ENCODE measurements at places on chromosomes 5 and 9.

DNA sequence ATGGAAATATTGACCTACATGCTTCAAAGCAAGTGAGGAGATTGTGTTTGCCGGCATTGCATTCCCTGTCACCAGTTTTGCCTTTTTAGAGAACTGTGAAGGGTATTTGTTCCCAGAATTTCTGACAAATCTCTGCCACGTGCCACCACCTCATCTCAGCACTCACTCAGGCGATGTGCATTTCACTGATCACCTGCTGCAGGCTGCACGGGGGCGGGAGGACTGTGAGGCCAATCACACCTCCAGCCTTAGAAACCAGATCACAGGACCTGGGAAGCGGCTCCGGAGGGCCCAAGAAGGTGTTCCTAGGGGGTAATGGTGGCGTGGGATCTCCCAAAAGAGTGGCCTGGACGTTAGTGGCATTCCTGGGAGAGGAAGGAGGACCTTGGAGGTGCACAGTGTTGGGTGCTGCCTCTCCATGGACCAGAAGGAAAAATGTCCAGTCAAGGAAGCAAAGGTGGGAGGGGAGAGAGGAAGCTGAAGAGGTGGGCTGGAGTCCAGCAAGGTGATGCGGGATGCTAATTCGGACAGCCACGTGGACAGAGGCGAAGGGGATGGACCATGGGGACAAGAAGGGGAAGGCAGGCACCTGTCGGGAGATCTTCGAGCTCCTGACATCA, 63.6 kb upstream of the OLFM1 start:
- DNase-seq: no peak

GRCh38 chr5:172219296-172219695, 25.3 kb downstream of the EFCAB9 start:
- DNase-seq: no peak

DNA sequence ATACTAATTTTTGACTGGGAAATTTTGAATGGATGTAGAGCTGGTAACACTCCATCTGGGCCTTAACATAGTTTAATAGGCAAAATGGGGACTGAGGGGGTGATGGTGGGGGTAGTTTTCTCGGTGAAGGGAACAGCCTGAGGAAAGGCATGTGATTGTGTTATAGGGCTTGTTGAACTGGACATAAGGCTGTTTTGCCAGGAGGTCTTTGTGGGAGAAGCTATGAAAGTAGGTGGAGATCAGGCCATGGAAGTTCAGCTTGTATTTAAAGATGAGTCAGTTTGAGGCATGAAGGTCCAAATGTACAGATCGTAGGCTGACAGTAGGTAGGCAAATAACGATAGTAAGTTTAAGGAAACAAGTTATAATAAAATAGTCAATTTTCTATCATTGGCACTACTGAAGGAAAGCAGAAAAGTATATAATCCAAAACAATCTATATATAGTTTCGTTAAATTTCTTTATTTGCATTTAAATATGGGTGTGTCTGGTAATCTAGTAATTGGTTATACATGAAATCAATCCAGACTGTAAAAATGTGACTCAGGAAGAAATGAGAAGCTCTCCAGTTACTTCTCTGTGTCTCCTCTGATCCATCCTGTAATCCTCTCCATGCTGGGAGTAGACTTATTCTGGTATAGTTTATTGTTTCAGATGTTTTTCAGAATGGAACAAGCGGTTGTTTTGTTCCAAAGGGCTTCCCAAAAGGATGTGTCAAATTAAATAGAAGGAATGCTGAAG, 2.8 kb downstream of the CSNK1G3 start:
- DNase-seq: no peak

DNA sequence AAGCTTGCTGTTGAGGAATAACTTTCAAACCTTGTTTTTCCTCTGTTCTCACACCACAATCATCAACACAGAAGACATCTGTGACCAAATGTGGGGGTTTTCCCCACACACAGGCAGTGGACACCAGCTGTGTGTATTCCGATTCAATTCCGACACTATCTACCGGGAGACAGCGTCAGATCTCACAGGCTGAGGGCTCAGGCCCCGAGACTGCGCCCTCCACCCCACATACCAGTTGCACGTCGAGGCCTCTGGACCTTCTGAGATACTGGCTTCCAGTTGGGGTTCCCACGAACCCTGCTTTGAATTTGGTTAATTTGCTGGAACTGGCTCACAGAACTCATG, 41.3 kb downstream of the STK10 start:
- DNase-seq: no peak

DNA sequence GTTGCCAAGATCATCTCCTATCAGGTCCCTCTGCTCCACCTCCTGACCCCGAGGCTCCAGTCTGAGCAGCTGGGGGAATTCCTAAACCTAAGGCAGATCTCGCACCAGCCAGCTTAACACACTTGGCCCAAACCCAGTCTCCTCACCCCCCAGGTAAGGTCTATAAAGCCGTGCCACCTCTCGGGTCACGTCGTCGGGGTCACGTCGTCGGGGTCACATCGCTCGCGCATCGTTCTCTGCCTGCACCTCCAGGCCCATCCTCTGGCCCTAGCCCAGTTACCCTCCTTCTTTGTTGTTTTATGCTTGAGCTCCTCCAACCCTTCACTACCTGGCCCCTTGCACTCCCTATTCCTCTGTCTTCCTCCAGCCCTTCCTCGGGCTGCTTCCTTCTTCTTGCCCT, 77.2 kb downstream of the CTSL start:
- no peak for DNase-seq

DNA sequence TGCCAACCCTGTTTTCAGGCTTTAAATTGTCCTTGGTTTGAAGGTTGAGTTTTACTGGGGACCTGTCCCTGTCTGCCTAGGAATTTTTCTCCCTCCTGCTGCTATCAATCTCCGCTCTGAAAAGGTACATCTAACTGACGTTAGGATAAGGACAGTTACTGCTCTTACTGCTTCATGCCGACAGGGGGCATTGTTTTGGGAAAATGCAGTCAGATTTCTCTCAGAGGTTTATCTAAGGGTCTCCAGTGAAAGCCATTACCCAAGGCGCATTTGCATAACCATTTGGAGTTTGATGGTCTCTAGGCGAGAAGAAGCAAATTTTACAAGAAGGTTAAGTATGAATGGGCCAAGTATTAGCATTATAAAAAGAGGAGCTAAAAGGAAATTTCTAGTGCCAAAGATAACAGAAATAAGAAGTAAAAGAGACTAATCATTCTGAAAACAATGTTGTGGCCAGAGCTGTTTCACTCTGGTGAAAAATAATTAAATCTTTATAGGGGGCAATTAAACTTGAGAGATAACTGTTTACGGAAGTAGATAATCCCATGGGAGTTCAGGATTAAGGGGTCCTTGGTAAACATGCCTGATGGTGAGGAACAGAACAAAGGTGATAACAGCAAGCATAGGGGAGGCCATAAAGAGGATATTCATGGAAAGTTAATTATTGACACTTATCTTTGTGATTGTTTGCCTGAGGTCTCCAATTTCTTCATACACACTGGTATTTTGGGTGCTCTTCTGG, 605.0 kb downstream of the MTRR start:
- no peak for DNase-seq

DNA sequence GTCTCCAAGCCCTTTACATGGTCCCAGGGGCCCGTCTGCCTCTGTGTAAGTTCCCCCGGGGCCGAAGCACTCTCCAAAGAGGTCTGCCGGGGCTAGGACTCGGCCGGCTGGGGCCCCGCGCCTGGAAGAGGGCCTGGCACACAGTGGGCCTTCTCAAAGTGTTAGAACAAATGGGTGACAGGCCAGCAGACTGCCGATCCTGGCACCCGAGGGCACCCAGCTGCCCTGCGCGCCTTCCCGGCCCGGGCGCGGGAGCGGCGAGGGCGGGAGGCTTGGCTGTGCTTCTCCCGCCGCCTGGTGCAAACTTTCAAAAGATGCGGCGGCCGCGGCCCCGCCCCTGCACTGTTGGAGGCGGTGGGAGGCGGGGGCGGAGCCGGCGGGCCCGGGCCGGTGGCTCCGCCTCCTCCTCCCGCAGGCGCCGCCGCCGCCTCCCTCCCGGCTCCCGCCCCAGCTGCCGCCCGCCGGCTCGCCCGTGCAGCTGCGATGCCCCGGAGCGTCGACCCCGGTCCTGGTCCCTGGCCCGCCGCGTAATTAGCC, at the start of gene NEURL1B:
NEURL1B (plus strand) TSS at position 442 of the 537 bp plus-strand sequence. CDS start 144 bp downstream, outside the sequence.
- DNase-seq: peak; percentile 44

GRCh38 chr9:137502008-137502911, 43.1 kb upstream of the NSMF start:
- no peak for DNase-seq

DNA sequence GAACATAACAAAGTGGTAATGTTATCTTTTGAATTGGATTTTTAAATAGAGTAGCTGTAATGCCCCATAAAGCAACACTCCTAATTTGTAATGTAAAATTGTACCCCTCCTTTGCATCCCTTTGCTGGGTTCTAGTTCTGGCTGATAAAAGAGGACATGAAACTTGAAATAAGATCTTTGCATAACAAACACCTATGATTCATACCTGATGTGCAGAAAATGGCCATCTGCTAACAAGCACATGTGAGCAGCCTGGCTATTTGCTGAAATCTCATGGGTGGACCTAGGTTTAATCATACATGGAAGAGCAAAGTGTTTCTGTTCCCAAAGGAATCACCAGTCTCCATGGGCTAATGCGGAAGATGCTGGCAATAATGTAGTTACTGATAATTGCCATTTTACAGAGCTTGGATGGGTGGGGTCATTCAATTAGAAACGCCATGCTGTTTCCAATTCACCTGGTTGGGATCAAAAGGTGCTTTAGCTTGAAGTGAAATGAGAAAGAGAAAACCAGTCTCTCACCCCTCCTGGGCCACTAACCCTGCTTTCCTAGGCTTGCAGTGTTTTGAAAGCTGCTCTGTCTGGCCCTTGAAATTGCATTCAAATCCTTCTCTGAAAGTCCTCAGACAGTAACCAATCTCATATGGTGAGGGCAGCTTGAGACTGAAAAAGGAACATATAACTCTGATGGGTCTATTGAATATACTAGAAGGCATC, 585.1 kb downstream of the TLE4 start:
- DNase-seq: no peak

- DNase-seq: no peak
These were observed 842 bp downstream of the TMED7 start for GRCh38 chr5:115624994-115625393.

DNA sequence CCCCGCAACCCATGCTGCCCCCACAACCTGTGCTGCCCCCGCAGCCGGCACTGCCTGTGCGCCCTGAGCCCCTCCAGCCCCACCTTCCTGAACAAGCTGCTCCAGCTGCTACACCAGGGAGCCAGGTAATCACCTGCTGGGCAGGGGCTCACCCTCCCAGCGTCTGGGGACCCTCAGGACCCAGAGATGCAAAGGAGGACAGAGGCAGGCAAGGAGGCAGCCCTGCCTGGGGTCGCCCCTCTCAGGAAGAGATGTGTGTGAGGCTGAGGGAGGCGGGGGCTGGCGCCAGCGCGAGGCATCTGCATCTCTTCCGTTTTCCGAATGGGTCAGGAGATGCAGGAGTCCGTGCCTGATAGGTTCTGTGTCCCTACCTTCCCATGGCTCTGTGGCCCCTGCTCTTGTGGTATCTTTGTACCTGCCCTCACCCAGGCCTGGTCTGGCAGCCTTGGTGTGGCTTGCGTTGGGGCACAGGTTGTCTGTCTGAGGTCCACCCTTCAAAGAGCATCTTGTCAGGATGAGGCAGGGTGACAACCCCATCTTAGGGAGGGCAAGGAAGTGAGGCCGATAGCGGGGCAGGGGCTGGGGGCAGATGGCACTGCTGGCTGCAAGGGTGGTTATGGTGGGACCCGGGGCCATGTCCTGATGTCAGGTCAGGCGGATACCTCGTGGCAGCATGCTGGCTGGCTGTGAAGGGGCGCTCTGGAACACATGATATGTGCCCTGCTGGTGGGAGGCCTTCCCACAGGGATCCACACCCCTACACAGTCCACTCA, 75.7 kb downstream of the WNK2 start:
- no peak for DNase-seq

DNA sequence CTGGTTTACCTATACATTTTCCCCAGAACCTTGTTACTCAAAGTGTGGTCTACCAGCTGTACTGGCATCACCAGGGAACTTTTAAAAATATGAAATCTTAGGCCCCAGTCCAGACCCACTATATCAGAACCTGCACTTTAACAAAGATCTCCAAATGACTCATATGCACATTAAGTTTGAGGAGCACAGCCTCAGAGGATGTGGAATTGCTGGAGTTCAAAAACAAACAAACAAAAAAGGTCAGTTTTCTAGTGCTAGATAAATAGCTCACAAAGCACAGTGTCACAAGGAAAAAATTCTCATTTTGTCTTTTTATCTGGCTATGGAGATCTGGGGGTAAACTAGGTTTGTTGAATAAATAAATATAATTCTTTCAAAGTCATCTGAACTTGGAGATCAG, 68.9 kb upstream of the ANKRD55 start:
- DNase-seq: no peak

- DNase-seq: no peak
These were observed 49.3 kb downstream of the NR2F1 start for GRCh38 chr5:93632327-93632726.

GRCh38 chr5:63249960-63250359, 671.3 kb downstream of the LRRC70 start:
- no peak for DNase-seq

DNA sequence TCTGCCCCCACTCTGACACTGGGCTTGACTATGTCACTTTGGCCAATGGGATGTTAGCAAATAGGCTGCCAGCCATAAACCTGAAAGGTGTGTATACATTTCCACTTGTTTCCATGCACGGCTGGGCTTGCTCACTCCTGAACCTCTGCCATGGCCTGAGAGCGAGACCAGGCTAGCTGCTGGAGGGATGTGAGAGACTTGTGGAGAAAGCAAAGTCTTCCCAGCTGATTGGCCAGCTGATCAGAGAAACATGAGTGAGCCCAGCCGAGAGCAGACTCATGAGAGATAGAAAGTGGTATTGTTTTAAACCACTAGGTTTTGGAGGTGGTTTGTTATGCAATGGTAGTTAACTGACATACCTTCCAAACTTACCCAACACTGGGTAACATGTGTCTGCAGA, 13.9 kb downstream of the FAM193B start:
- DNase-seq: no peak

GRCh38 chr5:8984386-8984785, 561.5 kb downstream of the SEMA5A start:
- no peak for DNase-seq

GRCh38 chr5:72938206-72938605, 17.6 kb upstream of the FCHO2 start:
- DNase-seq: no peak

GRCh38 chr5:150520747-150521521, 13.0 kb downstream of the NDST1 start:
- DNase-seq: no peak

DNA sequence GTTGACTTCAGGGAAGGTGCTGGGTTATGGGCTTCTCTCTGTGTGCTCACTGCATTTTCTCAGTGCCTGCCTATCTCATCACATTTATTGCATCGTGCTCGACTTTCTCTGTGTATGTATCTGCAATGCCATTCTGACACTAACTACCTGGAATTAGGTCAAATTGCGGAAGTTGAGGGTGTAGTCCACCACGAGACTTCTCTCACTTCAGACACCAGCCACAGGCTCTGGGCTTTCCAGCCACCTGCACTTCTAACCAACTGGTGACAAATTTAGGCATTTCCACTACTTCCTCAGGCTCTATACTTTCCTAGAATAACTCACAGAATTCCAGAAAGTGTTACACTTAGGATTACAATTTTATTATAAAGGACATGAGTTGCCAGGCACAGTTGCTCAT, 188.6 kb upstream of the ZNF608 start:
- no peak for DNase-seq

All from activated CD4-positive, alpha-beta T cell treated with anti-CD3 and anti-CD28 coated beads for 4 hours (primary cell).